NCI-H460 (cell line): ENCODE measurements at places on chromosomes 4 and X.

DNA sequence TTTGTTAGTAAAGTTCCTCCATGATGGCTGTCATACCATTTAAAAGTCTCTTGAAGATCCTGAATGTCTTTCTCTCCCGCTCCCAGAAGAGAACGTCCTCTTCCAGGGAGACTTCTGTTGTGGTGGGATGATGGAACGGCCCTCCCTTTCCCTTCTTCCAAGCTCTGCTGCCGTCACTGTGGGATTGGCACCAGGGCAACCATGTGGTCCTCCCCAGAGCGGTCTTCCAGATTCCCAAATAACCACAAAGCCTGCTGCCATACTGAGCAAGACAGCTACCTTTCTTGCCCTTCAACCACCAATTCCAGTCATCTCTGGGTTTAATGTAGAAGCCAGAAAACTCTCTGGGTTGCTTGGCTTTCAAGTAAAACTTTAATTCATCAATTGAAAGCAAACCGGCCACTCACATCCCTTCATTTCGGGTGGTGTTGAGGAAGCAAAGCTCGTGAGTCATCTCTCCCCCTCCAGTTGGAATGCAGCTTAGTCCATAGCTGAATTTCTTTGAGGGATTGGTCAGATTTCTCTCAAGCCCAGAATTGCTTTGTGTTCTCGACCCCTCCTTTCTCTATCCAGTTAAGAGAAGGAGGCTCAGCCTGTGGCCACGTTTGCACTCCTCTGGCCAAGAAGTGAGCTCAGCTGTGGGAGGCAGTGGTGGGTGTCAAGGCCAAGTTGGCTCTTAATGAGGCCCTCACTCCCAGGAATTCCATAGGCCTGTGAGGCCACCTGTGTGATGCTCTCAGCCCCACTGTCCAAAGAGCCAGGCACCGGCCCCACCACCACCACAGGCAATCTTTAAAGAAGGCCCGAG lies 36.9 kb downstream of the FHDC1 start:
- no peak for DNase-seq

- DNase-seq = no peak
Measured at GRCh38 chr4:147768113-147768512, 36.2 kb downstream of the ARHGAP10 start.

GRCh38 chr4:155799116-155799793 lies 40.4 kb downstream of the GUCY1B1 start:
- DNase-seq = no peak

GRCh38 chr4:138090918-138091676 lies 151.1 kb downstream of the SLC7A11 start:
- no peak for DNase-seq

DNA sequence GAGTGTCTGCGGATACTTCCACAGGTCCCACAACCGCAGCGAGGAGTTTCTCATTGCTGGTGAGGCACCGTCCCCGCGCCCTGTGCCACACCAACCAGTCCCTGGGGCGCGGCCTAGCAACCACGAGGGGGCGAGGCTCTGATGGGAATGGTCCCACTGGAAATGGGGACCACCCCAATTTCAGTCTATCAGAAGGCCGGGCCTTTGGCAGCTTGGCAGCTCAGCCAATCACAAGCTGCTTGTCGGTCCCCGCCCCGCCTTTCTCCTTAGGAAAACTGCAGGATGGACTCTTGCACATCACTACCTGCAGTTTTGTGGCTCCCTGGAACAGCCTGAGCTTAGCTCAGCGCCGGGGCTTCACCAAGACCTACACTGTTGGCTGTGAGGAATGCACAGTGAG lies 3.0 kb downstream of the TIMP1 start:
- no peak for DNase-seq

DNA sequence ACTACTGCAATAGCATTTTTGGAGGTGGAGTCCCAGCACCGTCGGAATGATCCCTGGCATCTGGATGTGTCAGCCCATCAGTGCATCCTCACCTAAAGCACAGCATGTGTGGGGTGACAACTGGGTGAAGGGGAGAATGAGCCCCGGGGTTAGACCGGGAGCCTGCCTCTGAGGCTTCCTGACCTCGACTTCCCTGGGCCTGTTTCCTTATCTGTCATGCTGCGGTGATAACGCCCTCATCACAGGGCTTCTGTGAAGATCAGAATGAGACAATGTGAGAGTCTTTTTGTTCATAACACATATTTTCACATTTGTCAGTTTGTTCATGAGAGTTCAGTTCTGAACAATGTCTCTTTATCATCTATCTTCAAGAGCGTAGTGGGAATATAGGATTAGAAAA lies 31.1 kb upstream of the PDLIM3 start:
- DNase-seq = no peak

DNA sequence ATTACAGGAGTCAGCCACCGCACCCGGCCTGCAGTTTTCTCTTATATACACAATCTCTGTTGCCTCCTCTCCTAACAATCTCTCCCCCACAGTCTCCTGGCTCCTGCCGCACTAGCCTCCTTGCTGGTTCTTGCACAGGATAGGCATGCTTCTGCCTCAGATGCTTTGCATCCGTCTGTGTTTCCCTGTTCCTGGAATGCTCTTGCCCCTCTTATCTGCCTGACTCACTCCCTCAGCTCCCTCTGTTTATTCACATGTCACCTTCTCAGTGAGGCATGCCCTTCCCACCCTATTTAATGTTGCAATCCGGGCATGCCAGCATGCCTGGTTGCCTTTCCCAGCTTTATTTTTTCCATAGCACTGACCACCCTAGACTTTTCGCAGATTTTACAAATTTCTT lies 161.9 kb downstream of the PHF8 start:
- peak; percentile 1 for DNase-seq

GRCh38 chr4:2930135-2930757 lies 33.0 kb downstream of the NOP14 start:
- no peak for DNase-seq

GRCh38 chr4:26008737-26009136 lies 94.7 kb downstream of the SMIM20 start:
- DNase-seq = no peak

- DNase-seq = no peak
Measured at GRCh38 chr4:1200425-1201035, 28.1 kb upstream of the SPON2 start.

DNA sequence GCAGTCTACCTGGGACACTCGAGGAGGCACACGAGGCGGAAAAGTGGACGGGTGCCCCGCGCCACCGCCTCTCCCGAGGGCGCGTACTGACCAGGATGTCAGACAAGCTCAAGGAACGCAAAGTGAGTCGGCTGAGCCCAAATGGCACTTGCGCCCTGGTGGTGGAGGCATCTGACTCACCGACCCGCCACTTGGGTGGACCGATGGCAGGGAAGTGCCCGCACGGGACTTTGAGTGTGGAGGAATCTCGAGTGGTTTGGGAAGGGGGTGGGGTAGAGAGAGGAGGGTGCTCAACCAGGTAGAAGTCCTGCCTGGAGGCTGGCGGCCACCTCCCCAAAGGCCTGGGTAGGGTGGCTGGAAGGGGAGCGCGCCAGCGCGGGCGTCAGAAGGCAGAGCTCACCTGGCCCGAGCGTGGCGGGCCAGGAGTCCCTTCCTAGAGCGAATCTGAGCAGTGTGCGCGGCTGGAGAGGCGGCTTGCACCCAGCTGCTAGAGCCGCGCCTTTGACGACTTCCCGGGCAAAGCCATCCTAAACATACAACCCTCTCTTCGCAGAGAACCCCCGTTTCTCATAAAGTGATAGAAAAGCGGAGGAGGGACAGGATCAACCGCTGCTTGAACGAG lies 655 bp downstream of the HELT start:
- no peak for DNase-seq

DNA sequence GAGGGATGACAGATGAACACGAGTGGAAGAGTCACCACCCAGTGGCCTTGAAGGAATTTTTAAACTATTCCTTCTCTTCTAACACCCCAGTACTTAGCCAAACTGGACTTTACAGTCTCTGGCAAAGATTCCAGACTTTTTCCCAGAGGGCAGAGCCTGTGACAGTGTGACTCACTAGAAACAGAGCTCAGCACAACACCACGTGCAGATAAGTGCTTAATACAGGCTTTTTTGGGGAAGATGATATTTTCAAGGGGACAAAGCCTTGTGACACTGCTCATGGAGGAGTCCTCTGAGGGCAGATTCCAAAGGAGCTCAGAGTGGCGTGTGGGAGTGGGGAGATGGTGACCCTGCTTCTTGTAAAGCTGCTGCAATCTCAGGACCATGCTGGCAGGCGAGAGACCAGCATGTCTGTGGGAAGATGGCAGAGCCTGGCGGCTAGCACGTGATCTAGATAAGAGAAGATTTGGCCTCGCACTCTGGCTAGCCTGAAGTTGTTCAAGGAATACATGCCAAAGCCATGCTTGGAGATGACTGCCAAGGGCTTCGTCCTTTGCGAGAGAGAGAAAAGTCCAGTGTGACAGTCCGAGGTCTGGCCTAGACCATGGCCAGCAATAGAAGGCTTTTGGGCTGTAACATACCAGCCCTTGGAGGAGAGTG lies 2.4 kb downstream of the RAB33A start:
- DNase-seq = peak; percentile 43

DNA sequence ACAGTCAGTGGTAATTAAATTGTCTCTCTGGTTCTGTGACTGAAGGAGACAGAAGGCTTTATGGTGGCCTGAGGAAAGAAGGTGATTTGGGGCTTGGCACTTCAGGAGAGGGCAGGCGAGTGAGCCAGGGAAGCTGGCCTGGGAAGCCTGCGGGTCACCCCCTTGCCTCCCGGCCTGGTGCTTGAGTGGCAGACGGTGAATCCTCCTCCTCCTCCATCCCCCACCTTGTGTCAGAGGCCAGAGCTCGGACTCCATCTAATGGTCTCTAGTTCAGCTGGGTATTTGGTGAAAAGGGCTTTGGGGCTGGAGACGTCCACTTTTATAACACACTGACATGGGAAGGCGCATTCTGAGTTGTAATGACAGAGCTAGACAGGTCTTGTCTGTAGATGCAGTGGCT lies 8.7 kb downstream of the TMEM187 start:
- DNase-seq = no peak

DNA sequence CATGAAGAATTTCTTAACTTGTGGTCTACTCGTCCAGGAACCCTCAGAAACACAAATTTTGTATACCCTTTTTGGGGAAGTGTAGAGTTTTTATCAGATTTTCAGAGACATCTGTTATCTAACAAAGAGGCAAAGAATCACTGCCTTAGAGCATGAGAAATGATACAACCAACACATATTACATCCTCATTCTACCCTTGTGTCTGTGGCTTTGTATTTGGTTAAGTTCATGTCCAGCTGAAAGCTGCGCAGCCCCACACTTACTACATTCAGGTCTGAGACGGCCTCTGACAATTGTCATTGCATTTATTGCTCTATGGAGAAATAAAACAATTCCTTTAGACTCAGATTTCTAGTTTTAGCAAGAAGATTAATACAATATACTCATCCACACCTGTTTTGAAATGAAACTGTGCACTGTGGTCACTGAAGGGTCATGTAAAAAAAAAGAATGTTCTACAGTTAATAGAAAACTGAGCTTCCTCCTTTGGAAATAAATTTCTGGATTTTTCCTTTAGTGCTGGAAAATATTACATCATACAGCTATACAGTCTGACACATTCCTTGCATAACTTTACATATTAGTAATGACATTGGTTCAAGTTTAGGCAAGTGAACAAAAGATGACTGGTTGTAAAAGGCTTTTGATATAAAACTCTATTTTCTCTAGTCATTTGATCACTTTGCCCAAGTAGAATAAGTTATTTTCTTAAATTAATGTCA lies 39.8 kb downstream of the GLRB start:
- DNase-seq = peak; percentile 17

- DNase-seq = peak; percentile 52
Measured at GRCh38 chrX:136162827-136163570, 15.7 kb downstream of the FHL1 start.

GRCh38 chr4:175238827-175239517 lies 320.8 kb downstream of the ADAM29 start:
- DNase-seq = peak; percentile 20

DNA sequence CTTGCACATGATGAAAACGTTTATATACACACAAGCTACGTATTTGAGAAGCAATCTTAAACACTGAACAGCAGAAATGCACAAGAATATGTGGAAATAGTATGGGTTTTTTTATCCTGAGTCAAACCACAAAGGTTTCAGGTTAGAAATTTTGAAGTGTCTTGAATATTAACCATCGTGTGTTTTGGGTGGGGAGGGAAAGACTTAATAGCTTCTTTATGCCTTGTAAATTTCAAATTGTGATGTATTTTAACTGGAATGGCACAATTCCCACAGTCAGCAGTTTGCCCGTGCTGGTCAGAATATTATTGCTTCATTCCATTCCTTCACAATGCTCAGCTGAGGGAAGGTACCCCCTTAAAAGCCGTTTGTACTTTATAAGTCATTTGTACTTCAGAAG lies 67.4 kb upstream of the WDR1 start:
- DNase-seq = no peak

GRCh38 chrX:65894133-65894532 lies 145.7 kb downstream of the VSIG4 start:
- DNase-seq = no peak

DNA sequence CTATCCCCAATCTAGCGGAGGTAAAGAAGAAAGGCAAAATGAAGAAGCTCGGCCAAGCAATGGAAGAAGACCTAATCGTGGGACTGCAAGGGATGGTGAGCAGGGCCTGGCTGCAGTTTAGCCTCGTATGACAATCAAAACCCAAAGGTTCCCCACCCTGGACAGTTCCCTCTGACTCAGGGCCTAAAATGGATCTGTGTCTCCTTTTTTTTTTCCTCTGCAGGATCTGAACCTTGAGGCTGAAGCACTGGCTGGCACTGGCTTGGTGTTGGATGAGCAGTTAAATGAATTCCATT lies 986 bp downstream of the HDAC6 start:
- no peak for DNase-seq

DNA sequence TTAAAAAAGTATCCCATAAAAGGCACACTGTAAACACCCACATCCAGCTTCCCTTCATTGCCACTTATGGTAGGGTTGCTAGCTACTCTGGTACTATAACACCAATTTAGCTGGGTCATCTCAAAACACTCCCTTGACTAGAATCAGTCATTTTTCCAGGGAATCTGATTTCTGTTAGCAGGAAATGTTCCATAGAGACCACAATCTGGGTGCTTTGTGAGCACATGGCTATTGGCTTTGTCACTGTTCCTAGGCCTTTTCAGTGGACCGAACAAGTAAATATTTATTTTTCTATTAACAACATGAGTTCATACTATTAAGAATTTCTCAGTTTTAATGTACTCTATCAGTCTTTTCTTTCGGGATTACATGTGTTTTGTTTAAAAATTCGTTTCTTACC lies 404.7 kb upstream of the GNPDA2 start:
- DNase-seq = no peak
